ENCODE measurements at places on chromosomes 6 and 20.

- DNase-seq = no peak
Observed at GRCh38 chr20:19079536-19080299, 132.7 kb upstream of the SLC24A3 start.

DNA sequence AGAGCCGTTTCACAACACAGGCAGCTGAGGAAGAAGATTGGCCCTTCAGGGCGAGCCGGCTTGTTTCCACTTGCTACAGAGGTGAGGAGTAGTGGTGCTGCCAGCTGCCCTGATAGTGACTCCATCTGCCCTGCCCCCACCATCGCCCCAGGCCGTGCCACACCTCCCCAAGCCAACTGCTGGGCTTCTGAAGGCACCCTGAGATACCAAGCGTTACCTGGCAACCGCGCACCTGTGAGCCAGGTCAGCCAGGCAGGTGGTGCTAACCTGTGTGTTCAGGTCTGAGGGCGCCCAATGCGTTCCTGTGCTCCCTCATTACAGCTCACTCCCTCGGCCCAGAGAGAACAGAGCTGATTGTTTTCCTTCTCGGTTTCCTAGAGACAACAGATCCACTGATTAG lies 299.1 kb upstream of the ID4 start:
- DNase-seq = peak; percentile 40

DNA sequence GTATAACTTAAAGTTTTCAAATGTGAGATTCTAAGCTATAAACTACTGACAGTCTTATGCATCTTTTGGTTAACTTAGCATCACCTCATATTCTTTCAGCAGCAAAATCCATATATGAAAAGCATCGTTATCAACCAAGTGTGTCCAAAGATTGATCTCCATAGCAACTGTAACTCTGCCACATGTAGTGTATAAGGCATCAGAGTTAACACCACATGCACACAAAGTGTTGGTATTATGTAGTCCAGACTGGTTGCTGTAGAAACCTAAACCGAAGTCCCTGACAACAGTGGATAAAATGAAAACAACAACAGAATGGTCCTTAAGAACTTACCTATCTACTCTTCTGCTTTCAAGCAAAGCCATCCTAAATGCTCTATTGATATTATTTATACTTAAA lies 39.6 kb downstream of the PDSS2 start:
- DNase-seq = peak; percentile 6

GRCh38 chr20:50560867-50561266 lies 50.7 kb downstream of the PTPN1 start:
- DNase-seq = no peak
